CD4-positive, alpha-beta T cell treated with Interleukin-12 subunit alpha and Interleukin-12 subunit beta, for 1 hour (primary cell): ENCODE measurements at places on chromosomes 2 and 18.

GRCh38 chr18:652131-652530 lies 5.3 kb upstream of the TYMS start:
- DNase-seq: no peak

GRCh38 chr2:145682546-145683157 lies 1162.7 kb upstream of the ZEB2 start:
- DNase-seq: no peak

DNA sequence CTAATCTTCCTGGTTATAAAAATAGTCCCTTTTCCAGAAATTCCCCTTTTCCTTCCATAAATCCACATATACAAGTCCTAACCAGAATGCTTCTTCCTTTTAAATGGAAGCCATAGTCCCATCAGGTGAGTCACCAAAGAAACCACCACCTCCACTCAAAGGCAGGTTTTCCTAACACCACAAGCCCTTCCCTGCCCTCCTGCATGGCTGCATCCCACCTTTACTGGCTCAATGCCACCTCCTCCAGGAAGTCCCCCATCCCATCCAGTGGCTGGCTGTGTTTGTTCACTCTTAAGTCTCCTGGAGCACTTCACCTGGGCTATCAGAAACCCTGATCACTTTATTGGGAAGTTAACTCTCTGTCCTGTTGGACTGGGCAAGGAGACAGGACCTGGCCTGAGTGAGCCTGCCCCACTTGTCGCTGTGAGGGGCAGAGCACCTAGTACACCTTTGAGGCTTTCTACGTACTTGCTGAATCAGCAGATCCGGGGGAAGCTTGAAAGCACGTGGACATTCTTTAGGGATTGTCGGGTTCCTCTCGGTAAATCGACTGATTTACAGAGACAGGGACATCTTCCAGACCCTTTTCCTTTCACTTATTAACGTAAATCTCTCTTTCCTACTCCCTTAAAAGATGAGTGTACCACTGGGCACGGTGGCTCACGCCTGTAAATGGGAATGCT lies 71.0 kb downstream of the NGEF start:
- DNase-seq: no peak

DNA sequence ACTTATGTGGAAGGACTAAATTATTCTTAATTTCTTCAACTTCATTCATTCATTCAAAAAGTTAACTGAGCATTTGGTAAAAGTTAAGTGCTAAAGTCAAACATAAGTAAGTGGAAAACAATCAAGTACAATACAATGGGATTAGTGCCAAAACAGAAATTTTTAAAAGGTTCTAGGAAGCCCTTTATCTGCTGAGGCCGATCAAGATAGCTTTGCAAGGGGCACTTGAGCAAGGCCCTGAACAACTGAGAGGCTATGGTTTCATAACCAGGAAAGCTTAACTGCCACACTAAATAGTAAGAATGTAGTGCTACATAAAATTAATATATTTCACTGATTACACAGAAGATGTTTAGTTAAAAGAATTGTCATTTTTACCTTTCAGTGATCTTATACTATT lies 76.5 kb downstream of the NOL10 start:
- no peak for DNase-seq

- no peak for DNase-seq
Measured at GRCh38 chr2:185208261-185208660, 530.3 kb upstream of the FSIP2 start.
